ENCODE measurements at places on chromosomes 5 and 9.

- no peak for DNase-seq
Observed at GRCh38 chr9:132163457-132163875, 1.6 kb downstream of the NTNG2 start.

- DNase-seq, result no peak
Observed at GRCh38 chr5:66989286-66989685, 207.3 kb downstream of the CD180 start.

- DNase-seq, result no peak
Observed at GRCh38 chr9:105119156-105119555, 125.3 kb upstream of the SLC44A1 start.

GRCh38 chr9:5513966-5514616 lies 3.8 kb downstream of the PDCD1LG2 start:
- DNase-seq, result no peak

GRCh38 chr5:116375926-116376325 lies 198.7 kb downstream of the SEMA6A start:
- no peak for DNase-seq

DNA sequence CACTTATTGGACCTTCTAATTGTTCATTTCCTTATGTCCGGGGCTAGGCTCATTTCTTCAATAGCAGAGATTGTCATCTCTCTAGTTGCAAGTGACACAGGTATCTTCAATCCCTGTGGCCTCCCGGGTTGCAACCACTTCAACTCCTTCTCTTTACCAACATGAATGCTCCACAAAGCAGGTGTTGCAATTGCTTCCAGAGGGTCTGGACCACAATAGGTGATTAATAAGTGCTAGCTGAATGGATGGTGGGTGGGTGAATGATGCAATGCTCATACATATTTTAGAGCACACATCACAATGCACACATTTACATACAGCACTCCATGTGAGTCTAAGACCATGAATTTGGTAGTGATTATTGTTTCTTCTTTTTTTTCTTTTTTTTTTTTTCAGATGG lies 2.6 kb downstream of the CEMIP2 start:
- no peak for DNase-seq

- DNase-seq, result peak; percentile 54
Observed at GRCh38 chr5:172714491-172715420, 56.2 kb downstream of the DUSP1 start.

- DNase-seq, result no peak
Observed at GRCh38 chr9:101028346-101029314, at the start of gene PLPPR1. TSS of gene PLPPR1 (plus strand) at chr9:101028727.

GRCh38 chr5:113292462-113292861 lies 142.3 kb downstream of the TSSK1B start:
- DNase-seq, result no peak

DNA sequence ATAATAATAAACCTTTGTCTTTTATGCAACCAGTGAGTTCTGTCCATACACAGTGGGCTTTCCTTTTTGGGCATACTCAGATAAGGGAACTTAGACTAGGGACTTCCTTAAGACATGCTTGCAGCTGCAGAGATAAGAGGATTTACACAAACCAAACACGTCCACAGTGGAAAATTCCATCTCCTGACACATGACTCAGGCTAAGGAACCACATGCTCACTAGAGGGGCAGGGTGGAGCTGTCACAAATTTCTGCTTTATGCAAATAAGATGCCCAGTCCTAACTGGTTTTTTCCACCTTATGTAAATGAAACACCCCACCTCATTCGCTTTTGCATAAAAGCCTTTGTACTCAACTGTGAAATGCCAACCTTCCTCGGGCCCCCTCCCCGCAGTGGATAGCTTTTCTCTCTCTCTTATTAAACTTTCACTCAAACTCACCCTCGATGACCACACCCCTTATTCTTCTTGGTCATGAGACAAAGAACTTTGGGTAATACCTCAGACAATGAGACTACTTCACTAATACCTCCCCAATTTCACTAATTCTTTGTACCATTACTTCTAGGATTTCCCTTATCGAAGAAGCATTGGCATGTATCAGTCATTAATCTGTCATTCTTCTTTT lies 170.3 kb upstream of the FTMT start:
- DNase-seq, result no peak

DNA sequence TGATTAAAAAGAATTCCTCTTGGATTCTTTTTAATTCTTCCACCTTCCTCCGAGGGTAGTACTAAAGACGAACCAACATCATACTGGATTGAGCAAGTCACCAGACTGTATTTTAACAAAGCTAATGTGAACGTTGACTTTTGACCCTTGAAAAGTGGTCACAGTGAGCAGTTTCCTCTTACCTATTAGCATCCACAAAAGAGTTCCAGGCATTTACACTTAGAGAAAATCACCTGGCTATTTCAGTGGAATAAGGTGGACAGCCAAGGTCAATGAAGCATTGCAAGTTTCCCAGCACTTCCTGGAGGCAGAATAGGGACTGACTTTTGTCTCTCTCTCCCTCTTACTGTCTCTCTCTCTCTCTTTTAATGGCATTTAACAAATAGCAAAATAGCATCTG lies 145.1 kb upstream of the DAB2 start:
- no peak for DNase-seq

Measured in LoVo (cell line).